MCF 10A (cell line): ENCODE measurements at places on chromosomes 4 and X. TPM values are rescaled to one million over a fixed set of nuclear protein-coding genes. Genes with fewer than 3 reads are reported as not detected.

GRCh38 chr4:6916587-6917460 is 7.2 kb downstream of the TBC1D14 start:
- H3K27me3 ChIP-seq: no peaks in the 10 kb centered on the region
- DNase-seq: peak; percentile 73
- H3K27ac ChIP-seq: no peak overlapping the region
- no peak overlapping the region for H3K4me3 ChIP-seq

GRCh38 chrX:123860983-123861382 is 1.1 kb downstream of the XIAP start:
- peak overlapping the region; percentile 73 for H3K4me3 ChIP-seq
- H3K4me1 ChIP-seq: no peaks in the 10 kb centered on the region
- H3K36me3 ChIP-seq: no peaks in the 10 kb centered on the region
- no peaks in the 10 kb centered on the region for H3K27me3 ChIP-seq
- H3K27ac ChIP-seq: peak overlapping the region; percentile 73
- DNase-seq: peak; percentile 44

- no peak overlapping the region for H3K4me3 ChIP-seq
- H3K4me1 ChIP-seq: peaks cover 6% of the 10 kb centered on the region
- peak; percentile 71 for DNase-seq
- no peaks in the 10 kb centered on the region for H3K36me3 ChIP-seq
- no peak overlapping the region for H3K27ac ChIP-seq
- H3K27me3 ChIP-seq: no peaks in the 10 kb centered on the region
These were observed 127.9 kb downstream of the SLC39A8 start for GRCh38 chr4:102217345-102217744.

SLC39A8 gene
- total RNA-seq: 35.1 and 43.3 TPM in 2 replicates
